ENCODE measurements at places on chromosomes 16 and 17. TPM values are rescaled to one million over a fixed set of nuclear protein-coding genes. Genes with fewer than 3 reads are reported as not detected.

The YPEL3 gene
- 6.3 TPM for total RNA-seq

The MYLK3 gene
- 0.14 TPM for total RNA-seq

The CXCL16 gene
- 0.57 TPM for total RNA-seq

The HBZ gene
- total RNA-seq: not detected

The BCO1 gene
- not detected for total RNA-seq

The USP7 gene
- total RNA-seq: 90.3 TPM

The AATK gene
- total RNA-seq: not detected

The RNF222 gene
- total RNA-seq: not detected

The WFIKKN1 gene
- total RNA-seq: 0.22 TPM

Data from placental pericyte (primary cell).